NCI-H1417 treated with DMSO at 0.1 percent for 48 hours (cell line): ENCODE measurements at places on chromosomes 2 and 18.

- no peak for DNase-seq
These were observed 337.5 kb upstream of the NT5C1B start for GRCh38 chr2:18926631-18927524.

DNA sequence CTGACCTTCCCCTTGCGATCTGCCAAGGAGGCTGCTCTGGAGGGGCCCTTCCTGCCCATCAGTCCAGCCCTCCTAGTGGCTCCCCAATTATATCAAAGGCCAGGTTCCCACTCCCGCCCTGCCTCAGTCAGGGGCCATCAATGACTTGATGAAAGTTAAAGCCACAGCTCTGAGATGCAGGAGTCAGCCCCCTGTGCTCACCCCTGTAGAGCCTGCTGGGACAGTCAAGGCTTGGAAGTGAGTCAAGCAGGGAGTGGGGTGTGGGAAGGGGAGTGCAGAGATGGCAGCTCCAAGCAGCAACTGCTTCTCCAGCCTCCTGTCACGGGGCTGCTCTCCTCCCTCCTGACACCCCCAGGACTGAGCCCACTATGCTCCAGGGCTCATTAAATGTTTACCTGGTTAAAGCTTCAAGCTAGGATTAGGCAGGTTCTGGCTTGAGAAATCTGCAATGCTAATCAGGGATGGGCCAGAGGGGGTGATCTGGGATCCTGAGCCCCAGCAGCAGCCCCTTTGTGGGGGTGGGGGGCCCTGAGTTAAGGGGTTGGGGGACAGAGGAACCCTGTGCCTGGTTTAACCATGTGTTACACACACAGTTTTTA is 42.7 kb upstream of the ALK start:
- DNase-seq: no peak

DNA sequence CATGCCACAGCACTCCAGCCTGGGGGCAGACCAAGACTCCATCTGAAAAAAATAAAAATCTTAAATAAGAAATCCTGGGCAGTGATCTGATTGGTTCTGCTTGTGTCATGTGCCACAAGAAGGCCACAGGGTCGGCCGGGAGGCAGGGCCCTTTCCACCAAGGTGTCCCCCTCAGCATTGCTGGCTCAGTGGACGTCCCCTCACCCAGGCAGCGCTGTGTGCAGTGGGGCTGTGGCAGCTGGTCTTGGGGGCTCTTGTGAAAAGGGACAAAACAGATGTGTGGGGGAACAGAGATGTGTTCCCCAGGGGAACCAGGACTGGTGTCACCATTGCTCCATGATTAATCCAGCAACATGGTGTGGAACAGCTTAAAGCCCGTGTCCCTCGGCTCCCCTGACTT is 60.5 kb downstream of the HS6ST1 start:
- DNase-seq: no peak

- no peak for DNase-seq
These were observed 47.8 kb upstream of the MGAT5 start for GRCh38 chr2:134206031-134206430.

DNA sequence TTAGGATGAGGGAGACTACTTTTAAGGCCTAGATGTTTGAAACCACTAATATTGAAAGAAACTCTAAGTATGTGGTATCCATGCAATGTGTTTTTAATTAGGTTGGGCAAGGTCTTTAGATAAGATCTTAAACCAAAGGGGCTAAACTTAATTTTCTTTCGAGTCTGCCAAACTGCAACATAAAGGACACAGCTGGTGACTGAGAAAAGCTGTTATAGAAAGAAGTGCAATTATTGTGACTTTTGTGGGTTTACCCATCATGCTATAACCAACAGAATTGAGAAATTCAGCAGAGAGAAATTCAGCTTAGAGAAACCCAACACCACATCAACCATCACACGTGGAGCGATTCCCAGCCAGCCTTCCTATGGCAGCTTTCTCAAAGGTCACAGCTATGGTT is 119.5 kb upstream of the LMAN1 start:
- no peak for DNase-seq

GRCh38 chr2:197348721-197349360 is 38.3 kb upstream of the ANKRD44 start:
- no peak for DNase-seq

DNA sequence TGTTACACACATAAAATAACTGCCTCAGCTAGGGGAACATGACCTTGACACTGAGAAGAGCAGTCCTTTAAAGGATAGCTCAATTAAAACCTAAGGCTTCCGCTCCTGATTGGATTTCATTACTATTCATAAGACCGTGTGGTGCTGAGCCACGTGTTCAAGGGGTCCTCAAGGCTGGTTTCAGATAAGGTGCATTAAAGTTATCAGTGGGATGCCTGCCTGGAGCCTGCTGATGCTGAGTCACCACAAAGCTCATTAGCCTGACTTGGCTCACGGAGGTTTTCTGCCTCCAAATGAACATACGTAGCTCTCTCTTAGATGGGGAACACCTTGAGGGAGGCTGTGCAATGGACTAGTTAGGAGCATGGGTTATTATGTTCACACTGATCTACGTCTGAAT is 518.9 kb downstream of the TDRD15 start:
- DNase-seq: no peak

DNA sequence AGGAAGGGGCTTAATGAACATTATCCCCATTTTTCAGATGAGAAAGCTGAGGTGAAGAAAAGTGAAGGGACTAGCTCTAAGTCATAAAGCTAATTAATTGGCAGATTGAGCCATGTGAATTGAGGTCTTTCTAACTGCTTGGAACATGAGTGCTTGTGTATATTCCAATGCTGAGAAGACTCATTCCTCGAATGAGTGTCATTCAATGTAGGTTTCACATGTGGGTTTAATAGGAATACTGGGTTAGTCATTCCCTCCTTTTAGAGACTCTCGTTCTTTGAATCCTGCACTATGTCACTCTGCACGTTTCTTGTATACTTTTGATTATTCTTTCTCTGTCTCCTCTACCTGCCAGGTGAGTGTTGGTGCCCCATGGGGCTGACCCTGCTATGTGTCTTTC is 218.2 kb downstream of the HRH4 start:
- DNase-seq: no peak

DNA sequence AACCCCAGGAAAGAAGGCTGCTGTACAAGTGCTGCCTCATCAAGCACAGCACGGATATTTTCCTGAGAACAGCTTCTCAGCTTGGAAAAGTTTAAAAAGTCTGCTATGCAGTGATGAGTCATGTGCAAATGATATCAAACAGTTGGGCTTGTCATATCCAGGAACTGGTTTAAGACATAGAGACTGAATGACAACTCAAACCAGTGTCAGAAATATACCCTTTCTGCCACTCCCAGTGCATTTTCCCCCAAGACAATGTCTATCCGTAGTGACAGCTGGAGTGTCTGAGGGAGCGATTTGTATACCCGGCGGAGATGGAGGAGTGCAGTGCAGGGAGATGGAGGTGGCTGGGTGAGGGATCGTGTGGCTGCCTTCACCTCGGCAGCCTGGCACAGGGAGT is 28.2 kb downstream of the SOX11 start:
- no peak for DNase-seq

DNA sequence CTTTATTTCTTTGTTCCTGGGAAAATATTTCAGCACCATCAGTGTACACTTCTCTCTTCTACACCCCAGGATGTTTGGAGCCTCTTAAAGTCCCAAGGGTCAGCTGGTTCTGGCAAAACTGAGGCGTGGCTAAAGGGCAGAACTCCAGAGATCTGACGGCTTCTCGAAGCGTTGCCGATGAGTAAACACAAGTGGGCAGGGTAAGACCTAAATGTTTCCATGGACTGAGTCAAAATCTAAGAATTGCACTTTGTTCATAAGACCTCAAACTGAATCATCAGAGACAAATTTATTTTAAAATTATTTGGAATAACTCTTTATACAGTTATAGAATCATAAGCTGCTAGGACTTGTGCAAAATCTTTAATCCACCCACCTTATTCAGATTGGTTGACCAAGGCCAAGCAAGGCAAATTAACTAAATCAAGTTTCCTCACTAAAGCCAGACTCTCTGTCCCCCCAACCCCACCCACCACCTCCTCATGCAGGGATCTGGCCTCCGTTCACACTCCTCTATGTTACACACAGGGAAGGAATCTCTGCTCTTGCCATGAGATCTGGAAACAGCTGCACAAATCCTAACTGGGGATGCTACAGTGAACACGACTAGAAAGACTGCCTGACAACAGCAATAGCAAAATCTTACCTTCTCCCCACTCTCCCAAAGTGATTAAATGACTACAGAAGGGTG is 342.6 kb upstream of the KLHL29 start:
- no peak for DNase-seq

GRCh38 chr2:219495531-219496122 is 3.1 kb upstream of the GMPPA start:
- DNase-seq: no peak

GRCh38 chr18:76859474-76860339 is 37.4 kb downstream of the ZNF236 start:
- DNase-seq: no peak

DNA sequence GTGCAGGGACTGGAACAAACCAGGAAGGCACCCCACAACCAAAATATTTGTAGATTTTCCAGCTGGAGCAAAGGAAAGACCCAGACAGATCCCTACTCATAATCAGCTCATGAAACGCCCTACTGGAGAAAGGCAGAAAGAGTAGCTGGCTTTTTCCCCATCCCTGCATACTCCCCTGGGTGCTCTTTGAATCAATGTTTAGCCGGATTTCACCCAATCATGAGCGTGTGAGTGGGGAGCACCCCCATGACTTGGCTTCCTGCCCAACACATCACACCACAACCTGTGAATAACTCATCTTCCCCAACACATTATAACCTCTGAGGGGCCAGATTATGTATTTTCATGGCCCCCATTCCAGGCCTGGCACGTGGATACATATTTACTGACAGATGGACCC is 35.1 kb upstream of the SLC14A1 start:
- no peak for DNase-seq

DNA sequence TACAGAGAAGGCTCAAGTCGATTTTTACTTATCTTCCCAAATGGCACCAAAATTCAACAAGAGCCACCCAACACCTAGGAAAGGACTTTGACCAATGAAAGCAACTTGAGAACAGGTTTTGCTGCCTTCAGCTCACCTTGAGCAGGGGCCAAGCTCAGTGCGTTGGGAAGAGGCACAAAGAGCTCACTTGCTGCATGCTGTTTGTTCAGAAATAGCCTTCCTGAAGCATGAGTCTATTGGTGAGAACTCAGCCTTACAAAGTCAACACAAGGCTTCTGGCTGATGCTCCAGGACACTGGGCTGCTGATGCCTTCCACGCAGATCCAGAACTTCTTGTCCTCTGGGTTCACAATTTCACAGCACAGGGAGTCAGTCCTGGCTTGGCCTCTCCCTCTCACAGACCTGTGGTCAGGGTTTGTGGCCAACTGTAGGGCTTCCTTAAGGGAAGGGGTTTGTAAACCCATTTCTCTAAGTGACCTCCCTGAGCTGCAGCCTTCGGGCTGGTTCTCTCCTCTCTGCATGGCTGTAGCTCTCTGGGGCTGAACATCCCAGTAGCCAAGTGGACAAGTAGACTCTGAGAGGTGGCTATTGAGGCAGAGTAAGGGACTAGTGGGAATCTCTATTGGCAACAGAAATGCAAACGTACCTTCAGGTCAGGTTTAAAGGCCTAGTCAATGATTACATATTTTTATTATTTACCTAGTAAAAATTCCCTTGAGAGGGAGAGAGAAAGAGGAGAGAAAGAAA is 124.7 kb upstream of the GATA6 start:
- DNase-seq: no peak

DNA sequence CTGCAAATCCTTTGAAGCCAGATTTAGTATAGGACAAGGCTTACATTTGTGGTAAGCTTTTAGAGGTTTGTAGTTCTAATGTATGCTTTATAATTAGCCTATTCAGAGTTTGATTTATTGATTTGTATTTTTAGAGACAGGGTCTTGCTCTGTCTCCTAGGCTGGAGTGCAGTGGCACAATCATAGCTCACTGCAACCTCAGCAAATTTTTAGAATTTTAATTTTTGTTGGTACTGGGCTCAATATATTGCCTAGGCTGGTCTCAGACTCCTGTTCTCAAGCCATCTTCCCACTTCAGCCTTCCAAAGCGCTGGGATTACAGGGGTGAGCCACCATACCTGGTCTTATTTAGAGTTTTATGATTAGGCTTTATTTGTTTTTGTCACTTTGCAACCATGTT is 4.5 kb downstream of the KCNJ13 start:
- DNase-seq: no peak

DNA sequence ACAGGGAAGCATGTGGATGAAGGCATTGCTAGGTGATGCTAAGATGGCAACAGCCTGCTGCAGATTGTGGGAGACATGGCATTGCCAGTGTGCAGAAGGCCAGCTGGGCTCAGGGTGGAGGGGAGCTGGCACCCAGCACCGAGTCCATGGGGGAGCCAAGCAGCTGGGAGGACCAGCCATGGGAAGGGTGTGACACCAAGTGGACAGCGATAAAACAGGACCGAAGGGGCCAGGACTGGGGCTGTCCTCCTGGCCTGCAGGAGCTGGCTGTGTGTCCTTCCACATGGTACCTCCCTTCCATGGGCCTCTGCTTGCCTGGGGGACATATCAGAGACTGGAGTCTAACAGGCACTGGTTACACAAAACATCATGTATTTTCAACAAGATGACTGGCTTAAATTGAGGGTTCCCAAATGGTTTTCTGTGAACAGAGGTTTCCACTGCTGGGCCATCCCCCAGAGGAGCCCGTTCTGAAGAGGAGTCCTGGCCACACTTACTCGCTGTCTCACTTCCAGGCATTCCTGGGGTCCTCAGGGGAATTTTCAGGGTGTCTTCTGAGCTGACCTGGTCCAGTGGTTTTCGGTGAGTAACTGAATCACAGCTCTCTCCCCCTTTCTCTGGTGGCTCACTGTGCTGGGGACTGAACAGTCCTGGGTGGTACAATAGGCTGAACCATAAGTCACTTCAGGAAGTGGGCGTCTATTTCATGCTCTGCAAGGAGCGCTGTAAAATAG is 60.4 kb upstream of the TNP1 start:
- no peak for DNase-seq

DNA sequence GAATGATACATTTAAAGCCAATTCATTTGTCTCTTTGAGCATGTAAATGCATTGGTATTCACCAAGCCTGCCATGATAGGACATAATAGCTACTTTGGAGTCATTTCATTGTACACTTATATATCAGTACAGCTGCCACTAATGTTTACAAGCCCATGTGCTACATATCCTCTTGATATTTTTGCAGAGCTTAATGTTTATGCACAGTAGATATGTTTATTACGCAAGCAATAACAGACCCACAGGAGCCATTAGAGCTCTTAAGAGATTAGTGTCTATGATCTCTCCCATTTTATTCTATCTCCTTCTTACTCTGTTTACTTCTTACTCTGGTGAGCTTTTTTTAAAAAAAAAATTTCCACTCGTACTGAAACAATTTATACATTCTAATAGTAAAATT is 1132.1 kb upstream of the ZEB2 start:
- no peak for DNase-seq

DNA sequence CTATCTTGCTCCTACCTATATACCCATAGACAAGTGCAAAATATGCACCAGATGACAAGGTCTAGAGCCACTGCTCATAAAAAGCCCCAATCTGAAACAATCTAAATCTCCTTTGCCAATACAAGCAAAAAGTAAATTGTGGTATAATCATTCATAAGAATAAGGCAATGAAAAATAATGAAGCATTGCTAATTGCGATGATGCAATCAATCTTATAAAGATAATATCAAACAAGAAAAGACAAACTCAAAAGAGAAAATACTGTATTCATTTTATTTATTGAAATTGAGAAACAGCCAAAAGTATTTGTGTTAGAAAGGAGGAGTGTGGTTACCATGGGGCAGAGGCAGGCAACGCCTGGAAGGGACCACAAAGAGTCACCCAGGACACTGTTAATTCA is 175.9 kb upstream of the GYPC start:
- no peak for DNase-seq
